ENCODE measurements at places on chromosomes 3 and 15.

DNA sequence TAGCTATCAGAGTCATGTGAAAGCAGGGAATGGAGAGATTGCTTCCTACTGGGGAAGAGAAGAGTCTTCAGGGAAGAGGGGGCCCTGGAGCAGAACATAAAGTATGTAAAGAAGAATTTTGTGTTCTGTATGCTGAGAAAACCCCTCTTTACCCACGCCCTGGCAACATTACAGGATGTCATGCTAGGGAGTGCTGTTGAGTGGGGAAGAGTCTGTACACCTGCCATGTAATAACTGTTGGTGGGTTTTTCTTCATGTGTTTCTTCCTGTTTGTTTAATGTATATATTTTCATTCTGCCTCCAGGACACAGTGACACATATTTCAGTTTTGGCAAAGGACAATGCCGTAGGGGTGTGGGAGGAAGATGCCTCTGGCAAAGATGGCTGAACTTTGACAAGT lies 122.8 kb upstream of the LPP start:
- H3K27ac ChIP-seq: no peak overlapping the region
- no peak for DNase-seq
- no peaks in the 10 kb centered on the region for H3K36me3 ChIP-seq
- no peak overlapping the region for H3K4me3 ChIP-seq
- peaks cover 3% of the 10 kb centered on the region for H3K4me1 ChIP-seq
- no peaks in the 10 kb centered on the region for H3K27me3 ChIP-seq

GRCh38 chr3:64073158-64073761 lies 50.0 kb upstream of the PSMD6 start:
- no peaks in the 10 kb centered on the region for H3K27me3 ChIP-seq
- H3K4me3 ChIP-seq: no peak overlapping the region
- no peak for DNase-seq
- no peaks in the 10 kb centered on the region for H3K36me3 ChIP-seq
- H3K27ac ChIP-seq: no peak overlapping the region

DNA sequence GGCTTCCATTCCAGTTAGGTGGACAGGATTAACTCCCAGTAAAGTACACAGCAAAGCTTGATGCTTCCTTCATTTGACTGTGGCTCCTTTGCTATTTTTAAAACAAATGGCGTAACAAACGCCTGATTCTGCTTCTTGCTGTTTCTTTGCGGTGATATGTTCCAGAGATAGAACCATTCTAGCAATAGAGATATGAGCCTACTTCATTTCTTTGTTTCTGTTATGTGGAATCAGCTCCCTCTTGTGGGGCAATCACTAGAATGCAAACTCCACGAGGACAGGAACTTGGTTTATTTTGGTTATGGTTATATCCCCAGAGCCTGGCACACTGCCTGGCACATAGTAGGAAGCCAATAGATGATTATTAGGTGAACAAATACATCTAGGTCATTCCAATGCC lies 122.6 kb upstream of the SLC6A11 start:
- peaks cover 10% of the 10 kb centered on the region for H3K4me1 ChIP-seq
- H3K27ac ChIP-seq: no peak overlapping the region
- H3K27me3 ChIP-seq: peaks cover 58% of the 10 kb centered on the region
- H3K36me3 ChIP-seq: no peaks in the 10 kb centered on the region
- DNase-seq: no peak
- no peak overlapping the region for H3K4me3 ChIP-seq

- H3K4me1 ChIP-seq: no peaks in the 10 kb centered on the region
- no peak overlapping the region for H3K27ac ChIP-seq
- peak; percentile 86 for DNase-seq
- no peak overlapping the region for H3K4me3 ChIP-seq
- peaks cover 13% of the 10 kb centered on the region for H3K27me3 ChIP-seq
These were observed 38.8 kb upstream of the EIF5A2 start for GRCh38 chr3:170947018-170947769.

GRCh38 chr3:194985031-194985578 lies 285.9 kb downstream of the XXYLT1 start:
- H3K4me1 ChIP-seq: no peaks in the 10 kb centered on the region
- no peak overlapping the region for H3K4me3 ChIP-seq
- H3K27me3 ChIP-seq: no peaks in the 10 kb centered on the region
- H3K27ac ChIP-seq: no peak overlapping the region

Measured in chondrocyte (in vitro differentiated cells).